NCI-H82 (cell line): ENCODE measurements at places on chromosomes 13 and 19.
A peak's percentile ranks its signal among the peaks of the same experiment; 100 is the strongest.

- DNase-seq: peak; percentile 82
Measured at GRCh38 chr19:17966550-17967256, at the start of gene KCNN1. TSS of gene KCNN1 (plus strand) at chr19:17967107. CDS start at chr19:17973889, 6,782 bp downstream.

DNA sequence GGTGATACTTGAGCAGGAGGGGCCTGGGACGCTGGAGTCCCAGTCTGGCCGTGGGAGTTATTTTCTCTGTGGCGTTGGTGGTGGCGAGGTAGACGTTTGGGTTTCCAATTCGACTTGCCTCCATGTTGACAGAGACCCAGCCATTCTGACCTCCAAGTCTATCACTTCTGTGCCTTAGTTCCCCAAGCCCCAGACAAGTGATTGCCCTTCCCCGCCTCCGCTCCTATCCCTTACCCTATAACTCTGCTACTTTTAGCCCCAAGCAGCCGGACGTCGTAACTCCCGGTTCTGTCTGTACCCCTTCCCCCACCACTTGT is 549 bp downstream of the TIMM50 start:
- DNase-seq: peak; percentile 51

DNA sequence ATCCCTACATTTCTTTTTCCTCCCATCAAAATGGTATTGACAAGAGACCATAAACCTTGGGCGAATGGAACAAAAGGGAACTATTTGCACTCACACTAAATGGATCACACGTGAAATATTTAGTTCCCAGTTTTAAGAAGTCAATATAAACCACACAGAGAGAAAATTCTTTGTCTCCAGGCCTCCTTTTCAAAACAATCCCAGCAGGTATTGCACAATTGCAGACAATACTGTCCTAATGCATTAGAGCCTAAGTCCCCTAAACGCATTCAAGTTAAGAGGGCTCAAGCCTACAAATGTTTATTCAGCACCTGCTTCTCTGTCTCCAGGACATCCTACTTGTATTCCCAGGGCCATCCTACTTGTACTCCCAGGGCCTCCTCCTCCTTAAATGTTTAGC is 1.3 kb upstream of the B3GLCT start:
- no peak for DNase-seq

GRCh38 chr13:97471711-97472110 is 37.7 kb downstream of the RAP2A start:
- DNase-seq: no peak

GRCh38 chr19:44811122-44811419 is 2.2 kb downstream of the BCAM start:
- DNase-seq: no peak

DNA sequence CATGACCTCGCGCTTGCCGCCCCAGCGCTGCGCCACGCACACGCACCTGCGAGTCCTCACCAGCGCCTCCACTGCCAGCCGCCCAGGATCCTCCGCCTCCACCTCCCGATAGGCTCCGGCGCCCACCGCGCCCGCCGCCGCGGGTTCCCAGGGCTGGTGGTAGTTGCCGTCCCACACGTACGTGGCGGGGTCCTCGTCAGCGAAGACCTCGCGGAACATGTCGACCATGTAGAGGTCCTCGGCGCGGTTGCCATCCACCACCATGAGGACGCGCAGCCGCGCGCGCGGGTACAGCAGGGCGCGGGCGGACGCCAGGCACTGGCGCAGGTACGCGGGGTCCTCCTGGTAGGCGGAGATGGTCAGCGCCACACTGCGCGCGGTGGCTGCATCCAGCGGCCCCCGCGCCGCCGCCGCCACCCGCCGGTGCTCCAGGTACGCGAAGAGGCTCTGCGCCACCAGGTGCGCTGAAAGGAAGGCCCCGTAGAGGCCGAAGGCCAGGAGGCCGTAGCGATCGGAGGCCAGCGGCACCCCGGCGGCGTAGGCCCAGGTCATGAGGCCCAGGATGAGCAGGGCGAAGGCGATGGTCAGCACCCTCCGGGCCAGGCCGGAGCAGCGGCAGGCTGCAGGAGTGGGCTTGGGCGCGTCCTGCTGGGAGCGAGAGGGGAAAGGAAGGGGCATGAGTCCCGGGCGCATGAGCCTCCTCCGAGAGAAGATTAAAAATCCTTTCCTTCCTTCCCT is 4.4 kb downstream of the HAS1 start:
- DNase-seq: no peak

- peak; percentile 38 for DNase-seq
Measured at GRCh38 chr13:107124129-107124718, 556.3 kb upstream of the ARGLU1 start.

DNA sequence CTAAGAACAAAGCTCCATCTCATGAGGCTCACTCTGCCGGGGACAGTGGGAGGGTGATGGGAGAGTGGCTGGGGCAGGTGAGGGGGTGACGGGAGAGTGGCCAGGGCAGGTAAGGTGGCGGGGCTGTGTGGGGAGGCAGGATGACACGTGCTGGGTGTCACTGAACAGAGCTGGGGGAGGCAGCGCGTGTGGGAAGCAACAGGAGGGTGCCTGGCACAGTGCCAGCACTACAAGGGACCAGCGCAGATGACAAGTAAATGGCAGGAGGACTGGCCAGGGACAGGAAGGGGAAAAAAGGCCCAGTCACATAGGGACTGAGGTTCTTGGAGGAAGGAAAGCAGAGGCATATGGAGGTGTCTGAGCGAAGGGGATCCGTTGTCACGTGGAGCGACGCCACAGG is 129.9 kb downstream of the RNF17 start:
- DNase-seq: peak; percentile 18

GRCh38 chr13:111948811-111949210 is 118.1 kb upstream of the SOX1 start:
- no peak for DNase-seq

GRCh38 chr19:1211494-1212234 is 6.1 kb downstream of the STK11 start:
- DNase-seq: peak; percentile 13

DNA sequence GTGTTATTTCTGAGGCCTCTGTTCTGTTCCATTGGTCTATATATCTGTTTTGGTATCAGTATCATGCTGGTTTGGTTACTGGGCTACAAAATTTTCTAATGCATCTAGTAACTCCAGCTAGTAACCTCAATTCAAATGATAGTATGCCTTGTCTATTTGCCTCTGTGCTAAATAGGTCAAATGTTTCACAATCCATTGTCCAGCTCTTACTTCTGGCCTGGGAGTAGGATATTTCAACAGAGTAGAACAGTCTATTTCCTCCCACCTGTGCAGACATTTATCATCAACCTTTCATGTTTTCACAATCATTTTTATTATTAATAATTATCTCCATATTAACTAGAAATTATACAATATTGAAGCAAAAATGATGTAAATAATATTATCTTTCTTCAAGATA is 18.1 kb upstream of the NDFIP2 start:
- no peak for DNase-seq

DNA sequence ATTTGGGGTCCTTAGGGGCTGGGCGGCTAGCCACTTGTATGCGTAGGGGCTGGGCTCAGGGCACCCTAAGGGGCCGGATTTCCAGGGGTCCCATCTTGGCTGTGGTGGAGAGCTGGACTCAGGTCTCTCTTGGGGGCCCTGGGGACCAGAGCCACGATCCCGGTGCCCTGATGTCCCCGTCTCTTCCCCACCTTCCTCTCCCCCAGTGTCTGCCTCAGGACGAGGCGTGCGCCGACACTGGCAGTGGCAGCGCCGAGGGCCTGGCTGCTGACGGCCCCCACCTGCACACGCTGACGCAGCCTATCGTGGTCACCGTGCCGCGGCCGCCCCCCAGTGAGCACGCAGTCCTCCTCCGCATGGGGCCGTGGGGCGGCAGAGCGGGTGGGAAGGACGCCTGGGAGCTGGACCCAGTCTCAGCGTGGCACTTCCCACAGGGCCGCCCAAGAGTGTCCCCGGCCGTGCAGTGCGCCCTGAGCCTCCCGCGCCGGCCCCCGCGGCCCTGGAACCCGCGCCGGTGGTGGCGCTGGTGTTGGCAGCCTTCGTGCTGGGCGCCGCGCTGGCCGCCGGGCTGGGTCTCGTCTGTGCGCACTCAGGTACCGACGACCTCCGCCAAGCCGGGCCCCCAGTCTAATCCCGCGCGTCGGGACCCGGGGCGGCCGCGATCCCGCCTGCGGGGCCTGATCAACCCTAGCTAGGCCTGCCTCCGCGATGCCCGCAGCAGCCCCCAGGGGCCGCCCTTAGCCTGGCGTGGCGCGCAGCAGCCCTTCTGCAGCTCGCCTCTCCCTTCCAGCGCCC is 2.7 kb upstream of the SNAPC2 start:
- DNase-seq: peak; percentile 70

GRCh38 chr13:32989942-32990341 is 26.3 kb upstream of the KL start:
- no peak for DNase-seq

DNA sequence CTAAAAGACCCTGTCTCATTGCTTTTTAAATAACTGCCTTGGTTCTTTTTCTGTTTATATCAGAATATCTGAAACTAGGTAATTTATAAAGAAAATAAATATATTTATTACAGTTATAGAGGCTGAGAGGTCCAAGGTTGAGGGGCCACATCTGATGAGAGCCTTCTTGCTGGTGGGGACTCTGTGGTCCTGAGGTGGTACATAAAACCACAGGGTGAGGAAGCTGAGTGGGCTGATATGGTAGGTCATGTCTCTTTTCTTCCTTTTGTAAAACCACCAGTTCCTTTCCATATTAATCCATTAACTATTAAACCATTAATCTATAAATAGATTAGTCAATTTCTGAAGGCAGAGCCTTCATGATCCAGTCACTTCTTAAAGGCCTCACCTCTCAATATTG is 109.5 kb upstream of the SPRY2 start:
- no peak for DNase-seq

- DNase-seq: peak; percentile 33
Measured at GRCh38 chr13:44573071-44573470, 3.1 kb downstream of the TSC22D1 start.

DNA sequence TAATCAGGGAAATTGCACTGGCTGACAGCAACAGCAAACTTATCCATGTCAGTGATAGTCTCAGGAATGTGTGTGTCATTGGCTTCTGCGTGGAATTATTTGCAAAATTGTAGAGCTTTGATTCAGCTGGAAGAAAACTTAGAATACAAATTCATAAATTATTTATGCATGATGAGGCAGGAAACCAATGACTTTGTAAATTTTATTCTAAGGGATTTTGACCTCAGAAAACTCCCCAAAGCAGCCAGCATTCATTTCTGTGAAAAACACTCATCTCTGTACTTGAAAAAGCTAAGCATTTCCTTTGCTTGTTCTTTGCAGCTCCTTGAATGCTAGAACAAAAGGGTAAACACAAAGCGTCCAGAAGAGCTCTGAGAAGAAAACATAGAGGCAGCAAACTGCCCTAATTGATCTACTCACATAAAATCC is 162.4 kb downstream of the DCT start:
- DNase-seq: no peak
